ENCODE measurements at places on chromosomes 16 and 17.

- DNase-seq = no peak
These were observed 10.9 kb downstream of the RNF112 start for GRCh38 chr17:19421926-19422325.

DNA sequence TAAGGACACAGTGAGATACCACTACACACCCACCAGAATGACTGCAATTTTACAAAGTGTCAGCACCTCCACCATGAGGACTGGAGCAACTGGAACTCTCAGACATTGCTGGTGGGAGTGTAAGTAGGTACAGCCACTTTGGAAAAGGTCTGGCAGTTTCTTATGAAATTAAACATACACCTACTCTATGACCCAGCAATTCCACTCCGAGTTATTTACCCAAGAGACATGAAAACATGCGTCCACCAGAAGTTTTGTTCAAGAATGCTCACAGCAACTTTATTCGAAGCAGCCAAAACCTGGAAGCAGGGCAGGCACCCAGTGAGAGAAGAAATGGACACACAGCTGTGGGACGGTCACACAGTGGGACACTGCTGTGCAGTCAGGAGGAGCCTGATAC is 384.0 kb downstream of the SOX9 start:
- no peak for DNase-seq

DNA sequence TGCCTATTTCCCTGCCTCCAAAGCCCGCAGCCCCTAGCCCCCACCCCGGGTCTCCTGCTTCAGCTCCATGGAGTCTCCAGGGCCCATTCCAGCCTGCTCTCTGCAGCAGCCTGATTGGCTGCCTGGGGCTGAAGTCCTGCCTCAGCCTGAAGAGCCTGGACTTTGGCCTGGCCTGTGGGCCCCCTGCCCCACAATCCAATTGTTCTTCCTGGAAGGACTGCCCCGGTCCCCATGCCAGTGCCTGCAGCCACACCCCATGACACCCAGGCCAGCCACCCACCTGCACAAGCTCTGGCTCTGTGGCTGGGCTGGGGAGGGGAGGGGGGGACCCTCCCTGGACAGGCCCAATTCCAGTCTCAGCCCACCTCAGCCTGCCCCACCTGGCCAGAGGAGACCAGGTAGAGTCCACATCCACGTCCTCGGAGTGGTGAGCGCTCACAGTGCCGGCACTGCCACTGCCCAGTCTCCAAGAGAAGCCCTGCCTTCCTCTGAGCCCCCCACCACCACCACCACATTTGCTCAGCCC is 12.3 kb downstream of the ENPP7 start:
- no peak for DNase-seq

- DNase-seq = no peak
These were observed 364.0 kb downstream of the NPIPA8 start for GRCh38 chr16:17972460-17972943.

DNA sequence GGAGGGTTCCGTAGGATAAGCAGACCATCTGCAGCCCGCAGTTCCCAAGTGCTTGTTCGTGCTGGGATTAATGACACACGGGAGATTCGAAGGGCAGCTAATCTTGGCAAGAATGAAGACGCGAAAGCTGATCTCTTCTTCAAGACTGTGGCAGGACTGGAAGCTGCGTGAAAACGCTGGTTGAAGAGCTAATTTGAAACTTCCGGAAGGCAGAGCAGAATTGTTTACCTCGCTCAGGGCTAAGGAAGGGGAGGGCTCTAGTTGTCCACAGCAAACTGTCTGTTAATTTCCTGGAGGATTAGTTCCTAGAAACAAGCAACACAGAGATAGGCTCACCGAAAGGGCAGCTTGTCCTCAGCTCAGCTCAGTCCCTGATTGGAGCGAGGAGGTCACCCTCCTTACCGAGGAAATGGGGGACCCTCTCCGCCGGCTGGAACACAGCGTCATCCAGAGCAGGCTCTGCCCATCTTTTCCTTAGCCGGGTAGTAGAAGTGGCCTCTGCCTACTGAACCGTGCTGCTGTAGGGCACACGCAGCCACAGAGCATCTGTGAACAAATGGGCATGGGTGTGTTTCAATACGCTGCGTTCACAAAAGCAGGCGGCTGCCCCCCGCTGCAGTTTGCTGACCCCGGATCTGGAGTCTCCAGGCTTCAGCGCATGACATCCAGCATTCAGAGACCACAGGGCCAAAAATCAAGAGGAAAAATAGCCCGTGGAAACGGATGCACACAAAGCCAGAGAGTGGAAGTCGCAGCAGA is 16.7 kb upstream of the BAIAP2 start:
- DNase-seq = no peak

DNA sequence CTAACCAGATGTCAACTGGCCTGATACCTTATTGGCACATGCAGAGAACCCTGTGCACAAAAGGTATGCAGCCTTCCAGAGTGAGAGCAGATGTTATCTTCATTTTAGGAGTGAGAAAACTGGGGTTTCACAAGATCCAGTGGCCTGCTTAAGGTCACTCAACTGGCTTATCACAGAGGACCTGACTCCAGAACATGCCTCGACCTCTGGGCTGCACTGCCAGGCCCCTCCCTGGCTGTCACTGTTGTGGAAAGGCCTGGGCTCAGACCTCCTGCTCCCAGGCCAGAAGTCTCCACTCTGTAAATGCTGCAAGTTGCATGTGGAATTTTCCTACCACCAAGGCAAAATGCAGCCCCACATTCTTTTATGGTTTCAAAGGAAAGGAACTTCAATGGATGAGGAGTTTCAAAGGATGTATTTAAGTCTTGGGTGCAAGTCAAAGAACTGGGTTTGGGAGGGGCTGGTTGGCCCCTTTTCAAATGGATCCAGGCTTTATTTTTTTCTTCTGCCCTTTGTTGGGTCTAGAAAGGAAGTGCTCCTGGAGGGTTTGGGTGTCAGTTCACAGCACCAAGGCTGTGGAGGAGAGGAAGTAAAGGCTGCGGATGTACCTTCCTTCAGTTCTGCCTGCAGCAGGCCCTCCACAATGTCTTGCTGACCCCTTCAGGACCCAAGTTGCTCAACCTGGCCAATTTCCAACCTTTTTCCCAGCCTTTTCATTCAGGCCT is 30.4 kb upstream of the SMPD3 start:
- DNase-seq = no peak
